Fibroblast of skin of right quadriceps (primary cell): ENCODE measurements at places on chromosomes 13 and 19.

- DNase-seq, result peak; percentile 11
Measured at GRCh38 chr13:31890946-31891345, 140.6 kb upstream of the FRY start.

DNA sequence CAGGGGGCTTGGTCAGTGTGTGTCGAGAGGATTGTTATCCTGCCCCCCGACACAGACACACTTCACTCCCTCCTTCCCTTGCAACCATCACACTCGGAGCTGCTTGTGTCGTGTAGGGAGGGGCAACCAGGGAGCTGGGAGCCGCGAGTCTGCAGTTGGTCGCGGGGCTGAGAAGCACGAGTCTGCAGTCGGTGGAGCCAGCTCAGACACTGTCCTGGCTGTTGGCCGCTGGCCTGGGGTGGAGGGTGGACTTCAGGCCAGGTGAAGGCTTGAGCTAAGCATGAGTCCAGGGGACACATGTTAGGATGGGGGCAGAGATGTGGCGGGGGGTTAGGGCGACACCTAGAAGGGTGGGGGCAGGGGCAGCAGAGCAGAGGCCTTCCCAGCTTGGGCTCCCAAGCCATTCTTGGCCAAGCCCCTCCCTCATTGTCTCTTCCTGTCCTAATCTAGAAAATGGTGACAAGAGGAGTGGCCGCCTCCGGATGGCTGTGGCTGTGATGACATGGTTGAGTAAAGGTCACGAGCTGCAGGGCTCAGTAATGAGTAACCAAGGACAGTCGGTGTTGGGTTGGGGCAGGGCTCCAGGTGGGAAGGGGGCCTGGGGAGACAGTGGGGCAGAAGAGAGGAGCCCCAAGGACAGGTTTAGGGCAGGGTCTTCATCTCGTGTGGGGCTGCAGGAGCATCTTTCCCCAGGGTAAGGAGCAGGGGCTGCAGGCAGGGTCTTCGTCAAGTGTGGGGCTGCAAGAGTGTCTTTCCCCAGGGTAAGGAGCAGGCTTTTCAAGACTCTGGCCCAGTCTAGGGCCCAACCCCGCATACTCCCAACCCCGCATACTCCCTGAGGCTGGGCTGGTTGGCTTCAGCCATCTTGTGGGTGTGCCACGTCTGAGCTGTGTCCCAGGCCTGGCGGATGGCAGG lies 8.6 kb downstream of the PPP5C start:
- DNase-seq, result no peak

DNA sequence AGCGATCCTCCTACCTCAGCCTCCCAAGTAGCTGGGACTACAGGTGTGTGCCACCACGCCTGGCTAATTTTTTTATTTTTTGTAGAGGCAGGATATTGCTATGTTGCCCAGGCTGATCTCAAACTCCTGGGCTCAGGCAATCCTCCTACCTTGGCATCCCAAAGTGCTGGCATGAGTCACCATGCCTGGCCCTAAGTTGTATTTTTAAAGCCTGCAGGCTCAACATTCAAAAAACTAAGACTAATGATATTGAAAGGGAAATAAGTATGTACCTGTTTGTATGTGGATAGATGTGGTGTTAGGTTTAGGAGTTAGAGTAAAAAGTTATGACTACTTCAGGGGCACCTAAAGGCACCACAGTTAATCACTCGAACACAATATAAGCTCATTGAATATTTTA lies 5.4 kb upstream of the IPO5 start:
- DNase-seq, result no peak

DNA sequence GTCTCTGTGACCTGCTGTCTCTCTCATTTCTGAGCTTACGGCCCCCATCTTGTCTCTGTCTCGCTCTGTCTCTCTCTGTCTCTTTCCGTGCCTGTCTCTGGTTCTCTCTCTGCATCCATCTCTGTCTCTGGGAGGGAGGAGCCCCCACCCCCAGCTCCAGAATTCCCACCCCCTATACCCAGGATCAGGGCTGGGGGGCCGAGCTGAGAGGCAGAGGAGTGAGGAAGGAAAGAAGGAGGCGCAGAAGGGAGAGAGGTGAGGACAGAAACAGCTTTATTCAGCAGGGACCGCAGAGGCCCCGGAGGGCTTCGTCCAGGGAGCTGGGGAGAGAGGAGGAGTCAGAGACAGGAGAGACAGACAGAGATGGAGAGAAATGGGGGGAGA lies 14.0 kb downstream of the JOSD2 start:
- DNase-seq, result no peak

DNA sequence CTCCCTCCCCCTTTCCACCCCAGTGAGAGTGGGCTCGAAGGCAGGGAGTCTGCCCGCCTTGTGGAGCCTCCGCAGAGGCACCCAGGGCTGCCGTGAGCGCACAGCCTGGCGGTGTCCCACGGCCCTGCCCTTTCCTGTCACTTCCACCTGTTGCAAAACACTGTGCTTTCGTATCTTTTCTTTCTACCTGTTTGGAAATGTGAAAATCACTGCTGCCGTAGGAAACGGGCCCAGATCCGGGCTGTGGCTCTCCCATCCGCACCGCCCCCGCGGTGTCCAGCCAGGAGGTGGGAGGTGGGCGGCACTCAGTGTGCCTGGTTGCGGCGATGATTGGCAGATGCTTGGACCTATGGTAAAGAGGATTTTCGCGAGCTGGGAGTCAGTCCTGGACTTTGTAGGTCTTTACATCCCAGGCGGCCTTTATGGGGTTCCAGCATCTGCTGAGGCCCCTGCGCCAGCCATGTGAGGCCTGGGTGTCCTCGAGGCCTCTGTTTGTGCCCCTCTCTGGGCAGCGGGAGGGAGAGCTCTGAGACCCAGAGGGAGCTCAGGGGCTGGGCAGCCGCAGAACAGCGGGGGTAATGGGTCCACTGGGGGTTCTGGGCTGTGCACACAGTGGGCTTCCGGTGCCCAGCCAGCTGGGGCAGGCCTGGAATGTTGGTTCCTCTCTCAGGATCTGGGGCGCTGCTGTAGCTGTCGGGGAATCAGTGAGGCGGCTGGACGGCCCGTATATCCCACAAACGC lies 6.1 kb downstream of the STK11 start:
- DNase-seq, result peak; percentile 32

DNA sequence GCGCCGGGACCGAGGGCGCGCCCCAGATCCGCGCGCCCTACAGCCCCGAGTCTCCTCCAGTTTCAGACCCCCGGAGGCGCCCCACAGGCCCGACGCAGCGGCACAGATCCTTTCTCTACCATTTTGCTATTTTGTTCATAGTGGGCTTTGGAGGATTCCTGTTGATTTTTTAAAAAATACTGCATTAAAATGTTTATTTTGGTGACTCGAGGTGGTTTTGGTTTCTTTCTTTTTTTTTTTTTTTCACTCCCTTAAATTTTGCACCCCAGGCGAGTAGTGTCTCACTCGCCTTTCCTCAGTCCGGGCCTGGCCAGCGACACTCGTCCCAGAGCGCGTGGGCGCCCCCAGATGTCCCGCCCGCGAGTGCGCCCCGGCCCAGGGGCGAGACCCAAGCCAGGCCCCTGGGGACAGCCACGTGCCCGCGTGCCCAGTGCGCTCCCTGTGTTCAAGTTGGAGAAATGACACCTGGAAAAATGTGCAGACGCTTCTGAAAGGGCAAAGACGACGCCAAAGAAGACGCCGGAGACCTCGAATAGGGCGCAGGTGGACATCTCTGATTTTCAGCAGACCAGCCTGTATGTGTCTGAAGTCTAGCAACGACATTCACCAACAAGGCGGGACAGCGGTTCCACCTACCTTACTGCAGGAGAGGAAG lies 471 bp upstream of the INSR start:
- peak; percentile 49 for DNase-seq

DNA sequence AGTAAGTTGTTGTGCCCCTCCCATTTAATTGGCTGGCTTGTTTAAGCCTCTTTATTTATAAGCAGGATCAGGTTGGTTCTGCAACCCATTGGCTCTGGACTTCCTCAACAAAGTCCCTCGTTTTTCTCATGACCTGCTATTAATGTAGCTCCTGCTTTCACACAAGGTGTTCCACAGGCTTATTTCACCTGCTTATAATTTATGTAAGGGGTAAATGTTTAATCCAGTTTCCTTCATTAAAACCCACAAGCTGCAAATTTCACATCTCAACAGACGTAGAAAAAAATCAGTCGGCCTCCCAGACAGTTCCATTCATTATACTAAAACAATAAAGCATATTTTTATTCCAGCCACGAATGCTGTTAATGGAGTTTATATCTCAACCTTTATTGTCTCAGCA lies 86.1 kb downstream of the TBC1D4 start:
- DNase-seq, result no peak

DNA sequence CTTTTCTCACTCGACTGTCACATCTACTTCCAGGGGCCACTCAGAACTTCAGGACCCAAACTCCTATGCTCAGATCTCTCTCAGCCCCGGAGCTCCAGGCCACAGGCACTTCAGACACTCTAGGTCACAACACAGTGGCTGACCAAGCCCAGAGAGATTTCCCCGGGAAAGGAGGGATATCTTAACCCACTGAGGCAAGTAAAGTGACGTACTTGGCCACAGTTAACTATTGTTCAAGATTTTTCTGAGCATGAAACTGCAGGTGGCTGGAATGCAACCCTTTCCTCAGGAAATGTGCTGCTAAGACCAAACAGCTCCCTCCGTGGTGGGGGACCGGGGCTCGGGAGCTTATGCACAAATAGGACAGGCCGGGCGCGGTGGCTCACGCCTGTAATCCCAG lies 23.9 kb downstream of the OPA3 start:
- no peak for DNase-seq

DNA sequence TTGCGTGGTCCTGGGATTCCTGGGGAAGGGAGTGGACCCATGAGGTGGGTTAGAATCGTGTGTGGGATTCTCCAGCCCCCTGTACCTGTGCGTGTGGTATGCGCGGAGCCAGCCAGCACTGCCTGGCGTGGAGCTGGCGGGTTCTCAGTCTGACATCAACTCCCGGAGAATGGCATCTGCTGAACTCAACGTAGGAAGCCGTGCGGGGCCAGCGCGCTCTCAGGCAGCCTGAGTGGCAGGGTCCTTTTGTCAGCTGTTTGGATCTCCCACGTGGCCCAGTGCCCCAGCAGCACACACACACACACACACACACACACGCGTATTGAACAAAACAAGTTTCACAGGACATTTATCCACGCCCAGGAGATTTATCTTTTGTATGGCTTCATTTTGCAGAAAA lies 28.1 kb downstream of the ATP4B start:
- no peak for DNase-seq

GRCh38 chr13:98033277-98034247 lies 80.1 kb downstream of the IPO5 start:
- DNase-seq, result peak; percentile 77

DNA sequence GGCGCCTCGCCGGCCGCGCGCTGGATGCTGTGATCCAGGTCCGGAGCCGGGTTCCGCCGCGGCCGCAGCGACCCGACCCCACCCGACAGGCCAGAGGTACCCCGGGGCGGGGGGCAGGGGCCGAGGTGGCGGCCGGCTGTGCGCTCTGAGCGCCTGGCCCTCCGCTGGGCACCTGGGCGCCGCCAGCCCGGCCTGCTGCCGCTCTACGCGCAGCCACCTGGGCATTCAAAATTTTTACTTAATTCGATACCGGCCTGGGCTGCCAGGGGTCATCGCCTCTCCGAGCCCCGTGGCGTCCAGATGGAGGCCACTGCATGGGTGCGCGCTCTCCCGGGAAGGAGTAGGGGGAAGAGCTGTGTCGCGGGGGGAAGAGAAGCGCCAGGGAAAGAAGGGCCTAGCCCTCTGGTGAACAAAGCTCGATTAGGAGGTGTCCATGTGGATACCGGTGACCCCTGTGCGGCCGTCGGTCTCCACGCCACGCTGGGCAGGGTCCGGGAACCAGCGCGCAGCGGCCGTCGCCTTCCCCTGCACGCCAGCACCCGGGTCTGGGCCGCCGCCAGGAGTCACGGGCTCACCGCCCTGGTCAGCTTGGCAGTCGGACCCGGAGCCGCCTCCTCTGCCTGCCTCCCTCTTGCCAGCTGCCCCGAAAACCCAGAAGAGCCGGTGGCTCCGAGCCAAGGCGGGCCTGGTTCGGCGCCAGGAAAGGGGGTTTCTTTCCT lies 666 bp downstream of the BIVM start:
- DNase-seq, result no peak

DNA sequence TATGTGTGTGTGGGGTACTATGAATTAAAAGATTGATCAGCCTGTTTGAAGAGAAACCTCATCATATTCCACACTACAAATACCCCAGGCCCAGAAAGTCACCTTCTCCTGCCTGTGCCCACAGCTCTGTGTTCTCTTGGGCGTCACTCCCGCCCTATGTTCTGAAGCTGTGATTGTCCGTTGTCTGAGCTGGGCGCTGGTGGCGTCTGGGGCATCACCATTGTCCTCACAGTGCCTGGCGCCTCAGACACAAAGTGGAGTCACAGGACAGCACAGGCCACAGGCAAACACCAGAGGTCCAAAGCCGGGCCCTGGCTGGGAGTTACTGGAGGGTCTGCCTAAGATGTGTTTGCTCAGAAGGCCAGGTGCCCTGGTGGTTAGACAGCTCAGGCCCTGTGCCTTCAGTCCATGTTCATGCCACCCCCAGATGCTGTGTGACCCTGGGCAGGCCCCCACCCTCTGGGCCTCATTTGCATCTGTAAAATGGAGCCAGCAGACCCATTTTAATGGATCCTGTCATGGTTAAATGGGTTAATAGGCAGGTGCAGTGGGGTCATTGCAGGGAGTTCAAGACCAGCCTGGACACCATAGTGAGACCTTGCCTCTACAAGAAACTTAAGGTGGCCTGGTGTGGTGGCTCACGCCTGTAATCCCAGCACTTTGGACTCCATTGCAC lies 34.5 kb downstream of the DNM2 start:
- no peak for DNase-seq

- DNase-seq, result peak; percentile 25
Measured at GRCh38 chr13:59743195-59743594, 420.5 kb downstream of the DIAPH3 start.

GRCh38 chr13:78182813-78183212 lies 264.2 kb upstream of the EDNRB start:
- DNase-seq, result no peak

DNA sequence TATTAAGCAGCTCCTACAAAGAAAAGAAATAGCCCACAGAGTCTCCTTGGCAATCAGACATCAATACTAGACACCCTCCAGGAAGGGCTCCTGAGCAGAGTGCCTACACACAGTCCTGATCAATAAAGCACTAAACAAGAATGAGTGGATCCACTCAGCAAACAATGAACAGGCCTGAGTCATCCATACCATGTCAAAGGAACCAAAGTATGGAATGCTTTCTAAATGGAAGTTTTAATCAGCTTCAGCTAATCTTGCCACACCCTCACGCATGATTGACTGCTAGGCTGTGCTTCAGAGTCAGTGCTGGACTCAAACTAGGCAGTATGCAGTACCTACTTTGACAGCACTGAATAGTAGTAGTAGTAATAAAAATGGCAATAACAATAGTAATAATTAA lies 392.7 kb upstream of the HTR2A start:
- DNase-seq, result no peak
